PC-3 (cell line): ENCODE measurements at places on chromosomes 12 and 14.

DNA sequence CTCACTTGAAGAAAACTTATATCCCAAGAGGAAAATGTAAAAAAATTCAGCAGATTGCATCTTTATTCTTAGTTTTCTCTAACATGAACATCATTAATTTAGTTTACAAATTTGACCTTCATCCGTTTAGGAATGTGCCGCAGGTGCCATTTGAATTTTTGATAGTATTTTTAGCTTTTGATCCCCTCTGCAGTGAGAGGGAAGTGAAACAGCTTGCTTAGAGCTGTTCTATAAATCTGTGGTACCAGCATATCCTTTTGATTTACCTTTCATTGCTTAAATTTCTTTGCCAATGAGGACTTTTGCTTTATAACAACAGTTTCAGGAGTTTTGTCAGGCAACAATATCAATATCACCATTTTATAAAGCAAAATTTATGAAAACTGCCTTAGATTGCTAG is 32.7 kb downstream of the DUSP6 start:
- DNase-seq = no peak

DNA sequence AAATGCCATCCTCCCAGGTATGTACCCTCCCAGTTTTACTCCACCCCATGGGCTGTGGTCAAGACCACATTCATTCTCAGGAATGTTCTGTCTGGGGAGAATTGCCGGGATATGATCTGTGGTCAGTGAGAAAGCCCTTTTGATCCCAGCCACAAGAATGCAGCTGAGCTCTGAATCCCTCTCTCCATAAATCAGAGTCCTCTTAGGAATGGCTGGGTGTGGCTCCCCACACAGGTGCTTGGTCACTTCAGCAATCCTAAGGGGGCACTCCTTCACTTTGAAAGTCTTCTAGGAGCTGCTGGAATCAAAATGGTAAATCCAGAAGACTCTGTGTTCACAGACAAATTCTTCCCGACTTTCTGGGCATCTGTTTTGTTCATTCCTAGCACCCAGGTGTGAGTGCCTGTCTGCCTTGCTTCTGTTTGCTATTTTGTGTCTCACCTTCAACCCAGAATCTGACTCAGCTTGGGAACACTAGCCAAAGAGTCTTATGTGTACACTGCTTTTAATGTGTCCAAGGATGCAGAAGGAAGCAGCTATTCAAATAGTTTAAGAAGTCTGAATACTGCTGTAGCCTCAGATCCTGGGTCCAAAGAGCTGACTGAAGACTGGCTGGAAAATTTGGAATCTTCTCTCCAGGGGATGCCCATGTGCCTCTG is 144.6 kb upstream of the CDKN3 start:
- peak; percentile 100 for DNase-seq

DNA sequence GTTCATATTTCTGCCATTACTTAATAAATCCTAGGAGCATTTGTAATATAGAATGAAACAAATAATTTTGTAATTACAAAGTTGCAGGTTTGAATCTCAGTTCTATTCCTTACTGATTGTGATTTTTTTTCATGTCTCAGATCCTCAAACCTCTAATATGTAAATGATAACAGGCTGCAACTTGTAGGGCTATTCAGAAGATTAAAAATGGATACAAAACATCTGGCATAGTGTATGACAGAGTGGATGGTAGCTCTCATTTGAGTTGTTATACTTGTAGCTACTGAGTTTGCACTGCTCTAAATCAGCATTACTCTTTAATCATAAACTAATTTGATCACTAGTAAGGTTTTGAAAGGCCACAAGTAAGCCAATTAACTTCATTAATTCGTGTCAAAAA is 406.3 kb upstream of the MGAT4C start:
- no peak for DNase-seq

DNA sequence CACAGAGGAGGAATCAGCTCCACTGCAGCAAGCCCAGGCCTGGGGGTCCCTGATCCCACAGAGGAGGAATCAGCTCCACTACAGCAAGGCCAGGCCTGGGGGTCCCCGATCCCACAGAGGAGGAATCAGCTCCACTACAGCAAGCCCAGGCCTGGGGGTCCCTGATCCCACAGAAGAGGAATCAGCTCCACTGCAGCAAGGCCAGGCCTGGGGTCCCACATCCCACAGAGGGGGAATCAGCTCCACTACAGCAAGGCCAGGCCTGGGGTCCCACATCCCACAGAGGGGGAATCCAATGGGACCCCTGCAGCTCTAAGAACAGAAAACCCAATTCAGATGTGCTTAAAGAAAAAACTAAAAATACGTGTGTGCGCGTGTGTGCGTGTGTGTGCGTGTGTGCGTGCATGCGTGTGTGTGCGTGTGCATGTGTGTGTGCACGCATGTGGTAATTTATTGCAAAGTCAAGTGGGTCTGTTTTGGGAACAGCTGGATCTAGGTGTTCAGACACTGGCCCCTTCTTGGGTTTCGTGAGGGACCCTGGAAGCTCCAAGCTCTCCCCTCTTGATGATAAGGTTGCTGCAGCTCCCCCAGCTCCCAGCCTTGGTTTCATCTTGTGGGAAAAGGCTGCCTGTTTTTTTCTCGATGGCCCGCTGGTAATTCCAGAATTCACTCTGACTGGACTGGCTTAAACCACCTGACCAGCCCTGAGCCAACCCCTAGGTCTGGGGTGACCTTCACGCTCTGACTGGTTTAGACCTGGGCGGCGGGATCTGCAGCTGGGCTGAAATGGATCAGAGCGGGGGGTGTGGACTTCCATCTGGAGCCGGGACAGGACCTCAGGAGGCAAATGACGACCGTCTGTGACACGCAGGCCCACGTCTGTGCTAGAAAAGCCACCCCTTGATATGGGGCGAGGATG is 47.1 kb downstream of the GALNT9 start:
- DNase-seq = no peak

- no peak for DNase-seq
Measured at GRCh38 chr14:74394549-74394948, 31.5 kb downstream of the SYNDIG1L start.

DNA sequence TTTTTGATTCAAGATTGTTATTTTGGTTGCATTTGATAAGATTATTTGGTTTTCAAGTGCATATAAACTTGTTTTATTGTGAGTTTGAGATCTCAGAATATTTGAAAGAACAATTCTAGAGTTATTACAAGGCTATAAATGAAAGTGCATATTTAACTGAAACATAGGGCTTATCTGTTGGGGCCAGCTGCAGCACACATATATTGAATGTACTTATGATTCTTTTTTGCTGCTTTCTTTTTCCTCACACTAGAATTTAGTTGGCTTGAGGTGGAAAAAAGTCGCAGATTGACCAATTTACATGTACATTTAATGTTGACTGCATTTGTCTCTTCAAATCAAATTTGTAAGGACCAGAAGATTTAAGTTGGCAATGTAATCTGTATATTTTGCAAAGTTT is 88.0 kb downstream of the PCNX1 start:
- DNase-seq = no peak

DNA sequence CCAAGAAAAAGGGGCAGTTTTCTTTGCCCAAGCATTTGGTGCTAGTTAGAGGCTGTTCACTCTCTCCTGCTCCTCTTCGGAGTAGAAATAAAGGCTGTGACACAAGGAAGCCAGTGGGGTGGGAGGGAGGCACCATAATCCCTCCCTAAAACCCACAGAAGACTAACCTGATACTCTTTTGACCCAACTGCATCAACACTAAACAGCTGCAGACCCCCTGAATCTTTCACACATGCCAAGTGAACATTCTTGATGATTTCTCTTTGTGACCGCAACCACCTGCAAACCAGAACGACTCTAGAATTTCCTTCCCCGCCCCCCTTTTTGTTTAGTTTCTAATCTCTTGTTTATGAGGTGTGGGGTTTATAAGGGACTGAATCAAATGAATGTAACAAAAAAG is 175.8 kb upstream of the BCL2L14 start:
- DNase-seq = no peak

DNA sequence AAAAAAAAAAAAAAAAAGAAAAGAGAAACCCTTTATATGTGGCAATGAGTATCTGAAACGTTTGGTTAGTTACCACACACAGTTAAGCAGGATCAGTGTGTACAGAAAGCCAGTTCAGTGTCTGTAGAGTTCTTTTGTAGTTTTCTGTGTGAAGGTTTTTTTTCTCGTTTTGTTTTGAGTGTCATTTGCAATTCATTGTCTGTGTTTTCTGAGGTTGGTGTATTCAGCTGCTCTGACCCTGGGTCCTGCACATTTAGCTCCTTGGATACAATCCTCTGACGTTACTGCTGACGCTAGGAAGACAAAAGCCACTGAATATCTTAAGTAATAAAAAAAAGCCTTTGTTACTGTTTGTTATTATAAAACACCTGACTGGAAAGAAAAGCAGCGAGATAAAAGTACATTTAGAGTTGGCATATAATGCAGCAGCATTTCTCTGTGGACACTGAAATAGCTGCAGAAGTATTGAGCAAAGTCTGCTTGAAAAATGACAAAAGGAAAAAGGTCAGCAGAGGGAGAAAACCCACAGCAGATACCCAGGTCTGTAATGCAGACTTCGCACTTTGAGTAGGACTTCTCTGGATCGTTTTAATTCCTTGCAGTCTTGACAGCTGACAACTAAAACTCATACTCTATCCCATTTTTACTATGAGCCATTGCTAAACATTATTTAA is 89.0 kb downstream of the POLR3B start:
- no peak for DNase-seq

GRCh38 chr12:77337362-77337761 is 272.0 kb upstream of the E2F7 start:
- peak; percentile 19 for DNase-seq
